ENCODE measurements at places on chromosomes 13 and 19. TPM values are rescaled to one million over a fixed set of nuclear protein-coding genes. Genes with fewer than 3 reads are reported as not detected.

DNA sequence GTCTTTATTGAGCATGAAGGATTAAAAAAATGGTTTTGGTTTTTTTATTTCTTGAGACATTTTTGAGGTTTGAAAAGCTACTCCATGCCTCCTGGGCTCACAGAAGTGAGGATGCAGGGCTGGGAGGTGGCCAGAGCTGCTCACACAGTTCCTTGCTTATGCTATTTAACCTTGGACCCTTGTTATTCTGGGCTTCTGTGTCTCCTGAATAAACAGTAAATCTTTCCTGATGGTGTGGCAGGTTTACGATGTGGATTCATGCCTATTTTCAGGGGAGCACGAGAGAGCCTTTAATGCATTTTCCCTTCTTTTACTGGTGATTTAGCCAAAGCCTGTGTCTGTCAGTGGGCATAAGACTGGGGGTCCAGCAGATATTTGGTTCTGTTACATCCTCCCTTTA is 34.3 kb upstream of the PCDH8 start:
- H3K36me3 ChIP-seq = no peaks in the 10 kb centered on the region
- no peaks in the 10 kb centered on the region for H3K4me1 ChIP-seq
- no peak overlapping the region for H3K27ac ChIP-seq

- no peaks in the 10 kb centered on the region for H3K36me3 ChIP-seq
- no peak overlapping the region for H3K4me3 ChIP-seq
- H3K27ac ChIP-seq = no peak overlapping the region
- H3K4me1 ChIP-seq = no peaks in the 10 kb centered on the region
- no peak for ATAC-seq
Measured at GRCh38 chr13:33934343-33934742, 116.4 kb downstream of the RFC3 start.

- peaks cover 5% of the 10 kb centered on the region for H3K36me3 ChIP-seq
- peak overlapping the region; percentile 65 for H3K27ac ChIP-seq
- peaks cover 6% of the 10 kb centered on the region for H3K4me1 ChIP-seq
- no peaks in the 10 kb centered on the region for H3K27me3 ChIP-seq
- peak; percentile 24 for ATAC-seq
Measured at GRCh38 chr19:17125062-17125727, 49.6 kb downstream of the MYO9B start.

The NOVA2 gene
- total RNA-seq = 0.67 TPM

The ZNF177 gene
- 2.7 TPM for total RNA-seq

The TMEM145 gene
- 0.27 TPM for total RNA-seq

The FGF22 gene
- 0.67 TPM for total RNA-seq
